ENCODE measurements at places on chromosomes 16 and 17.

DNA sequence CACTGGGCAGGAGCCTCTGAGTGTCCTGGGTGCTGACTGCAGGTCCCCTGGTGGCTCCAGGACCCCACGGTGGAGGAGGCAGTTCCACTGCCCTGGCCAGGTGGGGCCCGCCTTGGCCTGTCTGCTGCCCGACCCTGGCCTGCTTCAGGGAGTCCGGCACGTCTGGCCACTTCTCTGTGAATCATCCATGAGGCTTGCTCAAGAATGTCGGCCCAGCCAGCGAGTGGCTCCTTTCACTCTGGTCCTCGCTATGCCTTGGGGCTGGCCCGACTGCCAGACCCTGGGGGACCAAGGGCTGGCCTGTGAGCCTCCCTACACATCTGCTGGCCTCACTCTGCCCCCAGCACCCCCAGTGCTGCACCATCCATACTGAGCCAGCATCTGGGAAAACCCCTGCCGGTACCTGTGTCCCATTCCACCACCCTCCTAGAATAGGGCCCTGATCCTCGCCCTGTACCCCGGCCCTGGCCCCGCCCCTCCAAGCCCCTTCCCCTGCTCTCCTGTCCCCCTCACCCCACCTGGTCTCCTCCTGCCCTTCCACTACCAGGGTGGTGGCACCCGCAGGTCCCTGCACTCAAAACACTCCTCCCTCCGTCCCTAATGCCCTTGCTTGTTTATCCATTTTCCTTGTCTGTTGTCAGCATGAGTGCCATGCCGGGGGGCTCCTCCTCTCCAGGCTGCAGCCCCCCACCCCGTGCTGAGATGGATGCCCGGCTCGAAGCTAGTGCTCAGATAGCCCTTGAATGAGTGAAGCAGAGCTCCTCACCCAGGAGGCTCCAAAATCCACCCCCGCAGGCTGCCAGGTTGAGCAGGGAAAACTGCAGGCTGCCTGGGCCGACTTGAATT is 35.5 kb downstream of the ADCY7 start:
- DNase-seq: no peak

- no peak for DNase-seq
Measured at GRCh38 chr17:65900216-65900615, 291.7 kb downstream of the CEP112 start.

DNA sequence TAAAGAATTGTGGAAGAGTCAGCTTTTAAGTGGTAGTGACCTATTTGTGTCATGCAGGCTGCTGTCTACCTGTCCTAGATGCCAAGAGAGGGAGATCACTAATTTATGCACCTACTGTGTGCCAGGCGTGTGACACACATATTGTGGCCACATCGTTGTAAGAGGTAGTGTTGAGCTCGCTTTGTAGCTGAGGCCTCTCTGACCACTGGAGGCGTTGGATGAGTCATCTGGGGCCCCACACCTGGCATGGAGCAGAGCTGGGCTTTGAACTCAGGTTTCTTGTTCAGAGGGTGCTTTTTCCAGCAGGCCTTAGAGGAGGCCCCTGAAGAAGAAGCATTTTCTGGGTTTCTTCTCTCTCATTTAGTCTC is 52.3 kb upstream of the LGALS9 start:
- peak; percentile 81 for DNase-seq

DNA sequence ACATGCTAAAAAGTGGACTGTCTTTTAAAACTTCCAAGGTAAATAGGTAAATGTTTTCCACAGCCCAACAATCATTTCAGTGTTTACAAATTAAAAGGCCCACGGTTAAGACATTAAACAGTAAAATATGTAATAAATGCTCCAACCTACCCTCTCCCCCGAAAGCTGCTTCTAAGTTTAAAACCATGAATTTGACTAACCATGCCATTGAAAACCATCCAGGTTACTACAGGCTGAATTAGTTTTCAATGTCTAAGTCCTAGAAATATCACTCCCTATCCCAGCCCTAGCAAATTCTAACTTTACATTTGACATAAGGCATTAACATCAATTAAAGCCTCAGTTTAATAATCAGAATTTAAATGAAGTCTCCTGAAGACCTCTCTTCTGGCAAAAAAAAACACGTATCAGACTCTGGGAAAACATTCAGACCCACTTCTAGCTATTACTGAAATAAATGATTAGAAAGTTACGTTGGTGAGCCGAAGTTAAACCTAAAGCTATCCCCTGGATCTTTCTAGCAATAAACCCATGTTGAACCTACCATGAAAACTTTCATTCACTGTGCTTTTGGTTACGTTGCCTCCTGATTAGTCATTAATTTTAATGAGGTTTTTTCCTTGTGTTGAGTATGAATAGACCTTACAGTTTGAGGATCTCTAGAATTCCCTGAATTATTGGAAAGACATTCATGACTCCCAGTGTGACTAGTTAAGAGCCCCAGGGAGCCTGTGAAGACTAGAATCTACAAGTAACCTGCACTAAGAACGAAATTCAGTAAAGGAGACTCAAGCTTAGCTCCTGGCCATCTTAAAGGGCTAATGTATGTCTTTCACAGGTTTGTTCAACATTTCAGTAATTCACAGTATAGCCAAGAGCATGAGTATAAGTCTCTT is 1.7 kb upstream of the POLG2 start:
- no peak for DNase-seq

All from activated T-cell treated with anti-CD3 and anti-CD28 coated beads, Interleukin-2, amount 50 U/mL, for 48 hours (primary cell).